ENCODE measurements at places on chromosomes 3 and 15.

GRCh38 chr3:25454005-25454927 lies 26.2 kb downstream of the RARB start:
- DNase-seq, result no peak

DNA sequence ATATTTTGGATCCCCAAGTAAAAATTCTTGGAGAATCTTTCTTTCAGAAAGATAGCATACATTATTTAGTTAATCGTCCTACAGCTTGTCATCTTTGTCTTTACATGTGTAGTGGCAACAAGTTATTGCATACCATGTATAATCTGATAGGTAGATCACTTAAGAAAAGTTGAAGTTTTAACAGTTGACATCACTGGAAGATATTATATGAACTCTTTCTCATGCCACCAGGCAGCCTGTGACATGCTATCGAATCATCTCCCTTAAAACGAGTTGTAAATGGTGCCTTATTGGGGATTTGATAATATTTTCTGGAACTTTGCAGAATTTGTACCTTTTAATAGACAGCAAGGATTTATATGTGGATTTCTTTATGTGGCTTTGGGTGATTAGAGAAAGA lies 8.7 kb downstream of the U2SURP start:
- DNase-seq, result no peak

- no peak for DNase-seq
Observed at GRCh38 chr15:69947394-69947793, 150.3 kb downstream of the TLE3 start.

DNA sequence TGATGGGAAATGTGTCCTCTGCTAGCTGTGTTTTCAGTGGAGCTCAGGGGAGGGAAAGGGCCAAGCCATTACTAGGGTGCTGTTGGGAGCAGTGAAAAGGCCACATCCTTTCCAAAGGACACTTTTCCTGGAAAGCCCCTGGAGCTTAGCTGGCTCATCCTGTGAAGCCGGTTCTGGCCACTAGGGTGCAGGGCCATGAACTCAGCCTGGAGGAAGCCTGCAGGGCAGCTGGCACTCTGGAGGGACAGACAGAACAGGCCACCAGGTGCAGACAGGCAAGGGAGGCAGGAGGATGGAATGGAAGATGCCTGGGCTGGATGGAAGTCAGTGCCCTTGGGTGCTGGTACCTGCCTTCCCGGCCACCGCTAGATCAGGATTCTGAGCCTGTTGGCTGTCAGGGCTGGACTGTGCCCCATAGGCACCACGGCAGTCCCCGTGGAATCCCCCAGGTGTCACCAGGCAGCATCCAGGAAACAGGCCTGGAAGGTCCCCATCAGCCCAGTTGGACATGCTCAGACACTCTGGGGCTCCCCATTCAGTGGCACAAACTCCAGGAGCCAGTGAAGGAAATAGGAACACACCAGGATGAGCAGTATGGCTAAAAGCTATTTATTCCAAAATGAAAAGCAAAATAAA lies 76.2 kb upstream of the C2CD4B start:
- DNase-seq, result no peak

DNA sequence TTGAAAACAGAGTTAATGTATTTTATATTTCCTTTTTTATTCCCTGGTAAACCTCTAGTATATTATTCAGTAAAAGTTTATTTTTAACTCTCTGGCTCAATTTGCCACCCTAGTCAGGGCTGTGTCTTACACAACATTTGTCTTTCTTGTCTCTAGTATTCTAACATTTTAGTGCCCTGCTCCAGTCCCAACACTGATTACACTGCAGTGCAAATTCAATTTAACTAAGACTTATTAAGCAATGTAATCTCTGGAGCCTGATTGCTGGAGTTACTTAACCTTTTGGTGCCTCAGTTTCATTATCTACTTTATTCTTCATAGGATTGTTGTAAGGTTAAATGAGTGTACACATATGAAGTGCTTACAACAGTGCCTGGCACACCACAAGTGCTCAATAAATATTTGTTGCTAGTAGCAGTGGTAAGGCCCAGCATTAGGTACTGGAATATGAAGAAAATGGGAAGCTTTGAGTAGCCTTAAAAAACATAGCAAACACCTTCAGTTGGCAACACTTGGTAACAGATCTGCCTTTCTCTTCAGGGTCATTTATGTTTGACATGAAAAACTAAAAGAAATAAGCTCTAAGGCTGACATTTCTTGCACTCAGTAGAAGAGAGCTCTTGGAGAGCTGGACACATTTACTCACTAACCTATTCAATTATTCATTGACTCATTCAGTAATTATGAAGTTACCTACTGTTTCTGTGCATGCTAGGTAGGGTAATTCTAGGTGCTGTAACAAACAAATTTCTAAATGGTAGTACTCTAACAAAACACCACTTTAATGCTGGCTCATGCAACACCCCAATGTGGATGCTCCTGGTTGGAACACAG lies 364.5 kb upstream of the EPHA3 start:
- no peak for DNase-seq

GRCh38 chr3:151445273-151446001 lies 15.4 kb downstream of the IGSF10 start:
- DNase-seq, result no peak

DNA sequence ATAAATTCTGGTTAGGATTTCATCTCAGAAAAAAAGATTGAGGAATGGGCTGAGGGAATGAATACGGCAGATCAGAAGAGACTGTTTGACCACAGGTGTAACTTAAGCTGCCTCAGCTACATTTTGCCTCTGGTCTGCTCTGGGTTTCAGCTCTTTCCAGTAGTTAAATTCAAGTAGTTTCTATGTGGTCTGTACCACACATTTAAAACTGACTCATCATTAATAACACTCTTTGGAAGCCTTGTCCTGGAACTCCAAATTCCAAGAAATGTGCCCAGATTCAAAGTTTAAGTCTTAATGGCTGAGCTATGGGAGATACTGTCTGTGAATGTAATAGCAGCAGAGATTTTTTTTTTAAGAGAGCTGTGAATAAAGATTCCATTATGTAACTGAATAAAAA lies 133.1 kb upstream of the IGSF10 start:
- no peak for DNase-seq

- no peak for DNase-seq
Observed at GRCh38 chr3:37582086-37582485, 279.6 kb upstream of the CTDSPL start.

DNA sequence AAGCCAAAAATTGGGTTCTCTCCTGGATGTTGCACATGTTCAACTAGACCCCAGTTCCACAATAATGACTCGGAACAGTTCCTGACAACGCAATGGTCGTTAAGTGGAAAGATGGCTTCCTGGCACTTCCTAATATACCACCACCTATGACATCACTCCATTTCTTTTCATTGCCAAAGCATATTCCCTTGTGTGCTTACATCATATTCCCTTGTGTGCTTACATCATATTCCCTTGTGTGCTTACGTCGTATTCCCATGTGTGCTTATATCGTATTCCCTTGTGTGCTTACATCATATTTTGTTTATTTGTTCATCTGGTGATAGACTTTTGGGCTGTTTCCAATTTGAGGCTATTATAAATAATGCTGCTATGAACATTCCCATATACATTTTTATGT lies 39.2 kb downstream of the TFRC start:
- DNase-seq, result no peak

- no peak for DNase-seq
Observed at GRCh38 chr15:100167884-100168375, 173.8 kb downstream of the ADAMTS17 start.
